ENCODE measurements at places on chromosomes 7 and 10.

- DNase-seq: no peak
Observed at GRCh38 chr10:80503584-80504157, 34.0 kb upstream of the SH2D4B start.

- DNase-seq: no peak
Observed at GRCh38 chr7:16040346-16040745, 353.9 kb upstream of the MEOX2 start.

DNA sequence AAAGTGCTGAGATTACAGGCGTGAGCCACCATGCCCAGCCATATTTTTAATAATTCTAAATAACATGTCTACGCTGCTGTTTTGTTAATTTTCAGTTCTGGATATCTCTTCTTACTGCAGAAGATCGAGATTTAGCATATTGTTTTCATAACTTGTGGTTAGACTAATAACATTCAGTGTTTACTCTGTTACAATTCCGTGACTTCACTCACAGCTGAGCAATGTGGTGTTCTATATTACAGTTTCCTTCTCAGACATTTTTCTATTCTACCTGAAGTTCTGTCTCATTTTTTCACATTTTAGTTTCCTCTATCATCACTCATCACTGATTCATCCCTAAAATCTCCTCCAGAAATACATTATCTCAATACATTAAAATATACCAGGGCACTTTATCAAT is 10.9 kb downstream of the RNF32 start:
- no peak for DNase-seq

DNA sequence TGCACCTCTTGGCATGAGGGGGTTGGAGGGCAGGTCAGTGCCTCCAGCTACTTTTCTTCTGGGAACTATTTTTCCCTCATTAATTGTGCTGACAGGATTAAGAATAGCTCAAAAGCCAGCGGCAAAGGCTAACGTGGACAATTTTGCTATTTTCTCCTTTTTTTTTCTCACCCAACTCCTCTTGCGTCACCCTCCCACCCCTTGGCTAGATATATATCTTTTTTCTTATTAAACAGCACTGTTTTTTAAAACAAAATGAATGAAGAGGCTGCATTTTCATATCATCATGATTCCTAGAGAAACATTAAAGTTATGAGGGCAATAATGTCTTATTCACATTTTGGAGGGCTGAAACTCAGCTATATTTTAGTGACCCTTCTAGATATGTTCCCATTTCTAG is 251.8 kb upstream of the NFE2L3 start:
- no peak for DNase-seq

DNA sequence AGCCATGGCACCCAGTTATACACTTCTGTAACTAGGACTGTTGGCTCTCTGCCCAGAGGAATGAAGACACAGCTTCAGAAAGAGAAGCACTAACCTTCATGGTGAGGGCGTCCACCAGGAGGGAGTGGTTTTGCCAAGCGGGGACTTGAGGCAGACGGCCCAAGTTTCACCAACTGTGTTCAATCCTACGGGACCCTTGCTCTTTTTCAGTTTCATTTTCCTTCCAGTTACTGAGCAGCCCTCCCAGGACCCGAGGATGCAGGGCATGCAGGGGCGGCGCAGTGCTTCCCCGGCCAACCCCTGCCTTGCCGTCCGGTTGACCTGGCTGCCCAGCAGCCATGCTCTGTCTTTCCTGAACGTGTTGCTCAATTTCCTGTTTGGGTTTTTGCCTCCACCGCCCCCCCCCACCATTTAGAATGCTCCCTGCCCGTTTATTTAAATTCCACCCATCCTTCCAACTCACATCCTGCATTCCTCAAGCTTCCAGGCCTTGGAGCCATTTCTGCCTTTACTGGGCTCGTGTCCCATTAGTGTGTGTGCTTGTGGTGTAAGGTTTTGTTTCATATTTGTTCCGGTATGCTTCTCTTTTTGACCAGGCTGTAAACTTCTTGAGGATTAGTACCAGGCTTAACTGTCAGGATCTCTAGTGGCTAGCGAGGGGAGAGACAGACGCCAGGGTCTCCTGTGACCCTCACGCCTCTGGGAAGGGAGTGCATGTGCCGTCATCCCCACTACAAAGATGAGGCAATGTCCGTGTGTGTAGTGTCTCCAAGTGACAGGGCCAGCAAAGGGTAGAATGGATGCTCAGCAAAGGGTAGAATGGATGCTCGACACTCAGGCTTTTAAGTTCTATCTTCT is 31.6 kb downstream of the IL15RA start:
- DNase-seq: no peak

DNA sequence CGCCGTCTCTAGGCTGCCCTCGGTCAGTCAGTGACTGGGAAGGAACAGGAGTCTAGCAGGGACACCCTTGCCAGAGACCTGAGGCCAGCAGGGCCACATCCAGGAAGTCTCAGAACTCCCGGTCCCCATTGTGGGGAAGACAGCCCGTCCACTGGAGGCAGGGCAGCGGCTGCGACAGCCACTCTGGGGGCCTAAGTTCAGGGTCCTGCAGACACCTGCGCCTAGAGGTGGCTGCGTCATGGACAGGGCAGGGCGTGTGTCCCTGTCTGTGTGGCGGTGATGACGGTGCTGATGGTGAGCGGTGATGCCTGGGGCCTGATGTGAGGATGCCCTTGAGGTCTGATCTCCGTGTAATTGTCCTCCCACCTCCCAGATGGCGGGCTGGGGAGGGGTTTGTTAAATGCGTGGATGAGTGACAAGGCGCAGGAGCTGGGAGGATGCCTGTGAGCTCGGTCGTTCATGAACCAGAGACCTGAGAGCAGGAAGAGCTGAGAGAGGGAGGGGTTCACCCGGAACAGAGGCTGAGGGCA is 537.9 kb upstream of the FOXK1 start:
- DNase-seq: no peak

GRCh38 chr10:71968553-71969474 is 4.6 kb downstream of the CHST3 start:
- DNase-seq: no peak

DNA sequence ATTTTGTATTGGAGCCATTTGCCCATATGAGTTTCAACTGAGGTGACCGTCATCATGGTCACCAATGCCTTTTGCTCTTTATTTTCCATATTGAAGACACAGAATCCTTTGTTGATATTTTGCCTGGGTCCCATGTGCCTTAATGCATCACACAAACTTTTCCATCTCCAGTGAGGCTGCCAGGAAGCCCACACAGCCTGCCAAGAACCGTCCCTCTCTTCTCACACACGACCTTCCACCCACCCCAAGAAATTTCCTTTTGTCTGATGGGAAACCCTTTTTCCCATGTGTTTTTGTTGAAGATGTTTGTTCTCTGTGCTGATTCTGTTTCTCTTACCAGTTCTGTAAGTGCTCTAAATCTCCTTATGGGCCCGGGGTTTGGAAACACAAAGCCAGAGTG is 168.9 kb downstream of the CSTF2T start:
- no peak for DNase-seq

DNA sequence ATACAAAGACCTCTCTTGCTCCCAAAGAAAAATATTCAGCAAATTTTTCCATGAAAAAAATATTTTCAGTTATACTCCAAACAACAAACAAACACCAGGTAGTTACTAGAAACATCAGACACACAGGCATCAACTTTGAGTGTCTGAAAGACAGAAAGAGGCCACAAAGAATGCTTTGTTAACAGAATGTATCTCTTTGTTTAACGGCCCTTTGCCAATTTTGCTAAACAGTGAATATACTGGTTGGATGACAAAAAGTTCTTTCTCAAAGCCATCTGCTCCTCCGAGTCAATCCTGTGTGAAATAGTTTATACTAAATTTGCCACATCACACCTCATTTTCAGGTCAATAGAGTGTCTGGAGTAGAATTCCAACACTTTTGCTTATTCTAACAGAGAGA is 216.7 kb upstream of the PHF14 start:
- DNase-seq: no peak

DNA sequence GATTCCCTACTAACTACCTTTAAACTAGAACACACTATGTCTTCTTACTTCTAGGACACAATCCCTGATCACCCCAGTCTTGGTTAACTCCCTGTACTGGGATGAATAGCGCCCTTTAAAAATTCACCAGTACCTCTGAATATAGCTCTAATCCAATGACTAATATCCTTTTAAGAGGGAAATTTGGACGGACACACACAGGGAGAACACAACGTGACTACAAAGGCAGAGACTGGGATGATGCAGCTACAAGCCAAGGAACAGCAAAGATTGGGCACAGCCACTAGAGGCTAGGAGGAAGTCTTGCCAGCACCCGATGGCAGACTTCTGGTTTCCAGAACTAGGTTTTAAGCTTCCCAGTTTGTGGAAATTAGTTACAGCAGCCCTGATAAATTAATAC is 81.4 kb downstream of the MALSU1 start:
- no peak for DNase-seq

GRCh38 chr7:82539969-82540368 is 96.4 kb upstream of the CACNA2D1 start:
- DNase-seq: no peak

DNA sequence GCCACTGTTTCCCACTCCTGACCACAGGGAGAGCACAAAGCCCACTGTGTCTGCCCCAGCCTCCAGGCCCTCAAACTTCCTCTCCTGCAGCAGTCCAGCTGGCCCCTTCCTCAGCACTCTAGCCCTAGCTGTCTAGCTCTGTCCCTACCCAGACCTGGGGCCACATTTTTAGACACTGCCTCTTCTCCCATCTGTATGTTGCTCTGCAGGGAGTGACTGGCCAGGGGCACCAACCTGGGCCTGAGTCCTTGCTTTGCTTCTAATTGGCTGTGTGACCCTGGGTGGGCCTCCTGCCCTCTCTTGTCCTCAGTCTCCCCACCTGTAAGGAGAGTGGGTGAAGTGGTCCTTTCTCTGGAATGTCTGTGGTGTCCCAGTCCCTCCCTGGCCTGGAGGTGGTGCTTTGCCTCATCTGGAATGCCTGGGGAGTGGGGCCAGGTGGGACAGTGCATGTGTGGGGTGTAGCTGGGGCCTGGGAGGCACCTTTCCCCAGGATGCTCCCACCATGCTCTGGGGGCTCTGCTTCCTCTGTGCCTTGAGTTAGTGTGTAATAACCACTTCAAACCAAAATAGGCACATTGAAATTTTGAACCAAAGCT is 25.1 kb downstream of the AQP1 start:
- DNase-seq: no peak

DNA sequence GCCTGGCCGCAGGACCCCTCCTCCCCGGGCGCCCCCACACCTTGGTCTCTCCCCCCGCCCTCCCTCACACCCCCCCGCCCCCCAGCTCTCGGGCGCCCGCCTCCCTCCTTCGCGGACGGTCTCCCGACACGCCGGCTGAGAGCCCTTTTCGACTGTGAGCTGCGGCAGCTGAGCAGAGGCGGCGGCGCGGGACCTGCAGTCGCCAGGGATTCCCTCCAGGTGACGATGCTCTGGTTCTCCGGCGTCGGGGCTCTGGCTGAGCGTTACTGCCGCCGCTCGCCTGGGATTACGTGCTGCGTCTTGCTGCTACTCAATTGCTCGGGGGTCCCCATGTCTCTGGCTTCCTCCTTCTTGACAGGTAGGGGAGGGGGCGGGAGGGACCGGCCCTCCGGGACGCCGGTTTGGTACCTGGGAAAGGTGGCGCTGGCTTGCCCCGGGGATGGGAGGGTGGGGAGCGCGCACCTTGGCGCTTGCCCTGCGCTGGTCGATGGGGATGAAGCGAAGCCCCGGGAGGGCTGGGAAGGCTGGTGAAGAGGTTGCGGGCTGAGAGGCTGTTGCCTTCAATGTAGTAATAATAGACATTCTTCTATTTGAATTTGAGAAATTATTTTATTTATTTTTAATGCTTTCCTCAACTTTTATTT is at the start of gene BMPER:
TSS of gene BMPER (plus strand) at position 151 of the 644 bp plus-strand sequence. CDS start at position 226, 75 bp downstream.
- no peak for DNase-seq

- no peak for DNase-seq
Observed at GRCh38 chr10:110218632-110219031, 11.2 kb downstream of the MXI1 start.

DNA sequence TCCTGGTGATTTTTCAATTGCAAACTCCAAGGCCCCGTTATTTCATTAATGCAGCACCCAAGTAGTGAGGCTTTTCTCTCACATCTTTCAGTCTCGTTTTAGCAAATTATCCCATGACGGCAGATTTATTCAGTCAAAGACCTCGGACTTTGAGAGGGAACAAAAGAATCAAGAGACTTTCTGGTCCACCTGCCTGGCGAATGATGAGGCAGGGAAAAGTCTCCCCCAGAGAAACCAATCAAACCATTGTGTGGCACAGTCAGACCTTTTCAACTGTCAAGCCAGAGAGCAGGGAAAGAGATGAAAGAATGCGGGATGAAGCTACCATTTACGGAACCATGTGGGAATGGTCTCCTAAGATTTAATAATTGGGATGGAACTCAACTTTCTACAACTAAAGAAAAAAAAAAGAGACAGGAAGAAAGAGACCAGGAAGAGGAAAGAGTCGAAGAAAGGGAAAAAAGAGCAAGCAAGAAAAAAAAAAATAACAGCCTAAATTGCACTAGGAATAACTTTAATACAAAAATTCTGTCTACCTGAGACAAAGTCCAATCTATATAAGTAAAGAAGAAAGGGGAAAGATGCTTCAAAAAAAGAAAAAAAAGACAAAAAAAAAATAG is 22.8 kb downstream of the GLI3 start:
- DNase-seq: no peak

DNA sequence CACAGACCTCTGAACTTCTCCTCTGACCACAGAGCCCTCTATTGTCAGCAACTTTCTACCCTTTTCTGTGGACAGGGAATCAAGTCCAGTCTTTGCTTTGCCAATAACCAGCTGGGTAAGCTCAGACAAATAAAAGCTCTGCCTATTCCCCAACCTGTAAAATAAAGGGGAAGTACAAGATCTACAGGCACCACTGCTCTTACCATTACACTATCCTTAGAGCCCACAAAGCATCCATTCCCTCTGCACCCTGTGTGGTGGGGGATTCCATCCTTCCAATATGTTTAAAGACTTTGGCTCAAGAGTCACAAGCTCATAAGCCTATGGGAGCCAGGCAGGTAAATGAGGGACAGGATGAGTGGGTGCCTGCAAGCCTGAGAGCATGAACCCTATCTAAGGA is 88.2 kb downstream of the PARD3 start:
- DNase-seq: no peak

DNA sequence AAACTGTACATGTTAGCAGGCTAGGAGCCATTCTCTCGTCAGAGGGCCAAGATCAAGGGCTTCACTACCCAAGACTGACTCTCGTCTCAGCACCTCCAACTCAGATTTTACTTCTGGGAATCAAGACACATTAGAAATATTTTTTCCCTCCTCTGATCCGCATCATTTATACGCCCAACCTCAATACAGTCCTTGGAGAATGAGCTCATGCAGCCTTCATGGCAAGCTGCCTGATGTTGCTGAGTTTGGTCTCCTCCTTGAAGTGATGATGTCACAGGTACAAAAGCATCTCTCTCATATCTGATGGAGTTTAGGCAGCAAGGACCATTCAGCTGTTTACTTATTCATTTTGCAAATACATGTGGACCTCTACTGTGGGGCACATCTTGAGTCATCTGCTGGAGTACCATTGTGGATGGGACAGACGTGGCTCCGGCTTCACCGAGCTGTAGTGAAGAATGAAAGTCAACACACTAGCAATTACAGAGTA is 114.0 kb downstream of the BMPER start:
- no peak for DNase-seq

GRCh38 chr10:17122726-17123661 is 6.6 kb downstream of the CUBN start:
- no peak for DNase-seq

- no peak for DNase-seq
Observed at GRCh38 chr10:71880425-71881306, 29.6 kb upstream of the PSAP start.

GRCh38 chr7:17401791-17402627 is 103.6 kb downstream of the AHR start:
- DNase-seq: no peak

- DNase-seq: no peak
Observed at GRCh38 chr7:49398236-49398635, 375.2 kb upstream of the VWC2 start.
